ENCODE measurements at places on chromosomes 5 and 9.

- no peak for DNase-seq
Observed at GRCh38 chr5:163807781-163808180, 302.4 kb downstream of the MAT2B start.

DNA sequence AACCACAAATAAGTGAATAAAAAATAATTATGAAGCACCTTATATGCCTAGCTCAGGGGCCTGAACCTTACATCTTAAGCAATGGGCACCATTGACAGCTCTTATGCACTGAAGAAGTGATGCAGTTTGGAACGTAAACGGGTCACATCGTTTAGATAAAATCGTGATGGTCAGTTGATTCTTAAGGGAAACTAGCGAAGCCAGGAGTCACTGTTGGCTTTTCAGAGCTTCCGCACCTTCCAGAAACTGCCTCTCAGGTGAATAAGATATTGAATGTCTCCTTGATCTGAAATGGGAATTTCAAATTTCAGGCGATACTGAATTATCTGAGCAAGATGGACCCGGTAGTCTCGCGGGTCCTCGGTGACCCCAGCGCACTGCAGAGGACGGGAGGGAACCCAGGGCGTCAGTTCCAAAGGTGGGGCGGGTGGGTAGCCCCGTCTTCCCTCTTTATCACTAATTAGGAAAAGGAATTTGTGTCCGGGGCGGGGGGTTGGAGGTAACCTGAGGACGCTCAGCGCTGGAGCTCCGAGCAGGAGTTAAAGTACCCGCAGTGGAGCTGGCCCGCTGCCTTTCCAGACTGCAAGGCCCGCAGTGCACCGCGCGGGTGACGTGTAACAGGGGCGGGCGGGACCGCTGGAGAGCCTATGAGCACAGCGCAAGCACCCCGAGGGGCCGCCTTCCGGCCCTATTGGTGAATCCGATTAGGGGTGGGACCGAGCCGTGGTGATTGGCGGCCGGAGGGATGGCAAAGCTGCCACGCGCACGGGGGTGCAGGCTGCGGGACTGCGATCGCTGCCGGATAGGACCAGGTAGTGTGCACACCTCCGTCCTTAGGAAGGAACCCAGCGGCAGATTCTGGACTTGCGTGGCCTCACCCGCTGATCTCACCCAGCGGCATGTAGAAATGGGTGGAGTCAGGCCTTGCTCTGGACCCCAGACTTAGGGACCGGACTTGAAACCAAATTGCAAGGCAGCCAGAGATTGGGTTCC is 19.7 kb upstream of the GARNL3 start:
- peak; percentile 92 for DNase-seq

DNA sequence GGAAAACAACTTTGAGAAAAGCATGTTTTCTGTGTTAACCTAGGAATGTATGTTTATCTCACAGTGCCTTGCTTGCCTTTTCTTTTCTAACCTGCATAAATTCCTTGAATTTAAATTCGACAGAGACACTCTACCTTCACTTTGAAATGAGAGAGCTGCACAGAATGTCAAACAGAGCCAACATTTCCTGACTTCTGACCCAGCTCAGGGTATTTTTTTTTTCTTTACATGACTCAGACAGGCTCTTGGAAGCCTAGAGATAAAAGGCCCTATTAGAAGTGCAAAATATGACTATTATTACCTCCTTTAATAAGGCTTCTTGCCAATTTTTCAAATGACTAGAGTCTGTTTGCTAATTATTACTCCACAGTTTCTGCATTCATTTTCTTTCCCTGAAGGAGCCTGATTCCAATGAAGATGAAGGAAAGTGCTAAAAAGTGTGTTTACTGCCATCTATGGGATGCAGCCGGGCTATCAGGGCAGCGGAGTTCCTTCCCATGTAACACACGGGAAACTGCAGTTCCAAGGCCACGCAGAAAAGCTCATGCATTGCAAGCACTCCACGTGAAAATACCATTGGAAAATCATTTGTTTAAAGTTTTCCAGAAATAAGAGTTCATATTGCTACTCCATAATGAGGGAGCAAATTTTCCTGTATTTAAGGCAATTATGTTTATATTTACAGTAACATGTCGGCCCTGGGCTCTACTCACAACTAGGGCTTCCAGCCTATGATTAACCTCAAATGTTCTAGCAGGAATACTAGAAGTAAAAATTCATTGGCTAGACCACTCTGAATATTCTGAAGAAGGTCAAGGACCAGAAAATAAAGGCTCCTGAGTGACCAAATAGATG is 485.6 kb downstream of the ZSWIM6 start:
- no peak for DNase-seq

DNA sequence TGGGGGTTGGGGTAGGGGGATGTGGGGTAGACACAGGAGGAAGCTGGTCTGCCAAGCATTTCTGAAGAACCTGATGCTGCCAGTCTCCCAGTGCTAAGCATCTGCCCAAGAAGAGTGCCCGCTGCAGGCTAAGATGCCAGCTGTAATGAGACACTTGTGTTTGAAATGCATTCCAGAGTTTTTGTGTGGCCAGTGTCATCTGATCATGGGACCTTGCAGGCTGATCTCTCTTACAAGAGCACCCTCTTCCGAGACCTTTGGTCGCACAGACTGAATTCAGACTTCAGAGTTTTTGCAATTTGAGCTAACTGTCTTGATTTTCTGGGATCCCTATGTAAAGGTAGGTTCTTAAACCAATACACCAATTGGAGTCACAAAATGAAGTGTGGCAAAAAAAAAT is 58.1 kb downstream of the DENND1A start:
- DNase-seq: no peak

Data from activated CD4-positive, CD25-positive, alpha-beta regulatory T cell (primary cell).